Head of caudate nucleus (tissue), 42 donors: ENCODE measurements at places on chromosomes 4 and X.

DNA sequence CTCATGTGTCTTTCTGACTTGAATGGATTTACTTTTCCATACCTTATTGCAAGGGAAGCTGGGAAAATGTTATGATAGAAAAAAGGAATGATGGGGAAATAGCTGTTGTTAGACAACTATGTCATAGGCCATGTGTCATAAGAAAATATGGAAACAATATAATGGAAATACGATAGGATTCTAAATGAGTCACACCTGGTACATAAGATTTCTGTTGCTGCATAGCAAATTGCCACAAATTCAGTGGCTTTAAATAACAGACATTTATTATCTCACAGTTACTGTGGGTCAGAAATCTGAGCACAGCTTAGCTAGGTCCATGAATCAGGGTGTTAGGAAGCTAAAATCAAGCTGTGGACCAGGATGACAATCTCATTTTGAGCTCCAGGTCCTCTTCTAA, 44.6 kb upstream of the ANKRD50 start:
- DNase-seq, result no peak

- DNase-seq, result no peak
Observed at GRCh38 chr4:152087335-152087734, 326.5 kb upstream of the GATB start.

DNA sequence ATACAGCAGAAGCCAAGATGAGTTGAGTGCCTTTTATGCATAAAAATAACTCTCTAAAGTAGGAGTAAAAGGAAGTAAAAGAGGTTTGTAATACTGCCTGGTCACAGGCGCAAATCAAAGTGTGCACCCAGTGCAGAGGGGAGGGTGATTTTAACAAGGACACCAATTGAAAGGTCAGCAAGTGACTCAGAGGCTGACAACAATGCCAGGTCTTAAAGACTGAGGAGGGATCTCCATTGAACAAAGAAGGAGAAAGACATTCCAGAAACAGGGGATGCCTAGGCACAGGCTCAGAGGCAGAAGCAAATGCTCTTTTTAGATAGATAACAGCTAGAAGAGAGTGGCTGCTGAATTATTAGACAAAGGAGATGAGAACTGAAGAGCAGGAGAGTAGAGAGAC, 297.4 kb upstream of the VCX start:
- DNase-seq, result no peak

DNA sequence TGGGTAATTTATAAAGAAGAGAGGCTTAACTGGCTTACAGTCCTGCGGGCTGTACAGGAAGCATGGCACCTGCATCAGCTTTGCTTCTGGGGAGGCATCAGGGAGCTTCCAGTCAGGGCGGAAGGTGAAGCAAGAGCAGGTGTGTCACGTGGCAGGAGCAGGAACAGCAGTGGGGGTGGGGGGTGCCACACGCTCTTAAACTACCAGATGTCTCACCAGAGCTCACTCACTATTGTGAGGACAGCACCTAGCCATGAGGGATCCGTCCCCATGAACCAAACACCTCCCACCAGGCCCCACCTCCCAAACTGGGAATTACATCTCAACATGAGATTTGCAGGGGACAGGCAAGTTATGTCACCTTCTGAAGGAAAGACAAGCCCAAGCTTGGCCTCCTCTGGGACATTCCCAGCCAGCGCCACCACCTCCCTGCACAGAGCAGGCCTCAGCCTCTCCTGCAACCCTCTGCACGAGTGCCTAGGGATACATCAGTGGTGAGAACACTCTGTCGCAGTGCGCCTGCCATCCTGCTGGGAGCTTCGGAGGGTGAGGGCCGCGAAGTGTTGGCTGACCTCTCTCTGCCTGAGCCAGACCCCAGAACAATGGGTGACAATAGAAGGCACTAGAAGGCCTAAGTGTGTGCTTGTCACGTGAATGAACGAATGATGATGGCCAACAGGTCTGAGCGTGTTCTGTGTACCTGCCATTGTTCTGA, 244.3 kb downstream of the EVC2 start:
- no peak for DNase-seq

DNA sequence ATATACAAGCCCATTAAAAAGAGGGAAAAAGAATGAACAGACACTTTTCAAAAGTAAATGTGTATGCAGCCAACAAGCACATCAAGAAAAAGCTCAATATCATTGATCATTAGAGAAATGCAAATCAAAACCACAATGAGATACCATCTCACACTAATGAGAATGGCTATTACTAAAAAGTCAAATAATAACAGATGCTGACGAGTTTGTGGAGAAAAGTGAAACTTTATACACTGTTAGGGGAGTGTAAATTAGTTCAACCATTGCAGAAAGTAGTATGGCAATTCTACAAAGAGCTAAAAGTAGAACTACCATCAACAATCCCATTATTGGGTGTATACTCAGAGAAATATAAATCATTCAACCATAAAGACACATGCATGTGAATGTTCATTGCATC, 203.0 kb downstream of the ARAP2 start:
- DNase-seq, result no peak

DNA sequence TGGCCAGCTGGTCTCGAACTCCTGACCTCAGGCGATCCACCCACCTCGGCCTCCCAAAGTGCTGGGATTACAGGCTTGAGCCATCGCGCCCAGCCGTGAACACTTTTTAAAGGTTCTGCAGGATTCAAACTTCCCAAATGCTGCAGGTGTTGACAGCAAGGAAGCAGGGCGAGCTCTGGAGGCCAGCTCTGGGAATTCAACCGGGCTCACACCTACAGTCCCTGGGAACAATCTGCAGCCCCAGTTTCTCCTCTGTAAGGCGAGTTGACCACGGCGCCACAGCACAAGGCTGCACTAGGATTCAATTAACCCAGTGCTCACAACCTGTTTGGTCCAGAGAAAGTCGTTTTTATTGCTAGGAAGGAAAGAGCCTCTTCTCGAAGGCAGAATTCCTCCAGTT, 1.6 kb downstream of the MTNR1A start:
- no peak for DNase-seq

DNA sequence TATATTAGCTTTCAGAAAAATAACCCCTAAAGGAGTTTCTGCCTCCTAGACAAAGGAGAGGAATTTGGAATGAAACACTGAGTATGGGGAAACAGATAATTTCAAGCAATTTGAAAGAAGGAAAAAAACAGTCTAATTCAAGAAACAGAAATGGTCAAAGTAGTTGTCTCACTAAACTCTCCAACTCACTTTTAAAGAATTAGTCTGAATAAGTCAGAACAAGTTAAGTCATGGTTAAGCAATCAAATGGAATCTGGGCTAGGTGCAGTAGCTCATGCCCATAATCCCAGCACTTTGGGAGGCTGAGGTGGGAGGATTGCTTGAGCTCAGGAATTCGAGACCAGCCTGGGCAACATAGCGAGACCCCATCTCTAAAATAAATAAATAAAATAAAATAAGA, 95.7 kb upstream of the GRIA3 start:
- DNase-seq, result no peak

GRCh38 chr4:67160394-67160793, 384.9 kb downstream of the CENPC start:
- no peak for DNase-seq

GRCh38 chr4:185358514-185358913, 37.2 kb downstream of the LRP2BP start:
- no peak for DNase-seq

- DNase-seq, result no peak
Observed at GRCh38 chrX:48779399-48779798, 7.0 kb upstream of the GATA1 start.
